Activated gamma-delta T cell (primary cell): ENCODE measurements at places on chromosomes 2 and 18.

GRCh38 chr2:71282493-71282892 is 49.1 kb upstream of the ZNF638 start:
- no peak for DNase-seq

DNA sequence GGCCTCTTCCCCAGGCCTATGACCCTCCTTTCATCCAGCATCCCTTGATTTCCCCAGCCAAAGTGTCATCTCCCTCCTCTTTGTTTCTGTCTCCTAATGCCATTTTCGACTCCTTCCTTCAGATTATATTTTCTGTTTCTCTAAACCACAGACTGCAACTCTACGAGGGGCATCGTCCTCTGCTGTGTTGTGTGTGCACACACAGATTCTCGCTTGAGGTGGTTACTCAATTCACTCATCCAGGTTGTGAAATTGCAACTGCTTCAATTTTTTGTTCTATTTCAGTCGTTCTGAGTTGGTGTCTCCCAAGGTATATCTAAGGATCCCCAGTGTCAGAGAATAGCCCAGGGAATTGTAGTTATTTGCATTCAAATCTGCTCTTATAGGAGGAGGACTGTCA is 113.5 kb upstream of the NDUFV2 start:
- no peak for DNase-seq

DNA sequence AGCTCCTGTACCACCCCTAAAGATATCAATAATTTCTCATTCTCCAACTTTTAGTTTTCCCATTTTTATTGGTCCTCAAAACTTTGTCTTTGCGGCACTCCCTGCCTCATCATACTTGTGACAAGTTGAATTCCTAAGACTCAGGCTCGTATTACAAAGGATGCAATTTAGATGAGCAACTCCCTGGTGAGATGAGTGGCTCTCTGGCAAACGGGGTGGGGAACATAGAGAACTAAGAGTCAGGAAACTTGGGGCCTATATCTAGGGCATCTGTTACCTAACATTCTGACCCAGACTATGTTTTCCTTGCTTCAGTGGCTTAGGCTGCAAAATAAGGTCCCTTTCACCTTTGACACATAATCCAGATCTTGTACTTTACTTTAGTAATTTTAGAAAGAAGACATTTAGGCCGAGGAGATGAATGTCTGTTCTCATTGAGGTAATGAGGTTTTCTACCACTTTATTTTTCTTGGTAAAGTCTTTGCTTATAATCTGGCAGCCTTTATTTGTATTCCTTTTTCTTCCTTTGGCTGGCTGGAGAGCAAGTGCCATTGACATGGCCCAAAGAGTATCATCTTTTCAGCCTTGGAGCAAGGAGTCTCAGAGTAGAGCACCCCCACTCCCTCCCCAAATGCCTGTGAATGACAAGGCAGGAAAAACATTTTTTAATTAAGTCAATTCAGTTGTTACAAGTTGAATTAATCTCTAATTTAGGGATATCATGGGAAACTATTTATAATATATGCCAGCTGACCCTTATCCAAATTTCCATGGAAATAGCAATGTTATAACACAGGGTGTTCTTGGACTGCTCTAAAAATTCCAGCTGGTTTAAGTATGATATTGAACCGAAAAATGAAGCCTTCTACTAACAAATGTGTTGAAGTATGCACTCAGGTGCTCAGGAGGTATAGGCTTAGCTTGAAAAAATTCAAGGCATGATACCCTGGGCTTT is 15.2 kb downstream of the TSPYL6 start:
- no peak for DNase-seq

DNA sequence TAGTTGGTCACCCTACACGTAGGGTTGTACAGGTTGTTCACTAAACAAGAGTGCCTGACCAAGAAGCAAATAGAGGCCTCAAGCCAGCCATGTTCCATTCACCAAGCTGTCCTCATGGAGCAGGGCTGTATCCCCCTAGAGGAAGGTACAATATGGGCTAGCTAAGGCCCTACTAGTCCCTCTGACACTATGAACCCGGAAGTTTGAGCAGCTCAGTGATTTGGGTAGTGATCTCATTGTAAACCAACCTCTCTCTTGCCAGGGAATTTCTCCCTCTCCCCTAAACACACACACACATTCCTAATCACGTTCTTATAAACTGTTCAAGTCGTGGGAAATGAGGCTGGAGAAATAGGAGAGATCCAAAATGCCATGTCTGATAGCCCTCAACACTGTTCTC is 6.7 kb upstream of the CYS1 start:
- no peak for DNase-seq

DNA sequence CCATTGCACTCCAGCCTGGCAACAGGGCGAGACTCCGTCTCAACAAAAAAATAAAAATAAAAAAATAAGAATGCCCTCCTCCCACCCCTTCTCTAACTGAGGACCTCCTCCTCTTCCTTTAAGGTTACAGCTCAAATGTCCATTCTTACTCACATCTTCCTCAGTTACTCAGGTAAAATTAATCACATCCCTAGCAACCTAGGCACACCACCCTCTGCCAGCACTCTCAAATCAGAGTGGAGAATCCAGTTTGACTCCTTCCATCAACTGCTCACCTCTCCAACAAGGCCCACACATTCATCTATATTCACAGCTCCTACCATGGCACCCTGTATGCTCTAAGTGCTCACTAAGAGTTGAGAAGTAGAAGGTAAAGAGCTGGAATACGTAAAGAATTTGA is 254.3 kb downstream of the ZEB2 start:
- no peak for DNase-seq

GRCh38 chr2:142241016-142241415 is 110.2 kb upstream of the LRP1B start:
- no peak for DNase-seq
